ENCODE measurements at places on chromosomes 12 and 14.

DNA sequence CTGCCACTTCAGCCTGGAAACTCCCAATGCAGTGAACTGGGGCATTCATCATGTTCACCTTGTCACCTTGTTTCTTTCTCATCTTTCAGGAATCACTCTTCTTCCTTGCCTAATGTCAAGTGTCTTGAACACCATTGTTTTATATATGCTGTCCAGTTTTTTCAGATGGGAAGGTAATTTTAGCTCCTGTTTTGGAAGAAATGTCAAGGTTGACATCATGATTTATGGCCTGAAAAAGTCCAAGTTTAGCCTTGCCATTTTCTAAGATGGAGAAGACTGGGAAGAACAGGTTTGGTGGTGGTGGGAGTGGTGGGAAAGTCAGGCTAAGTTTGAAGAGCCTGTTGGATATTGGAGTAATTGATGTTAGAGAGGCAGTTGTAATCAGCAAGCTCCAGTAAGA, 54.0 kb downstream of the ADCK1 start:
- DNase-seq = no peak

GRCh38 chr12:129614221-129614885, 289.5 kb downstream of the TMEM132D start:
- no peak for DNase-seq

DNA sequence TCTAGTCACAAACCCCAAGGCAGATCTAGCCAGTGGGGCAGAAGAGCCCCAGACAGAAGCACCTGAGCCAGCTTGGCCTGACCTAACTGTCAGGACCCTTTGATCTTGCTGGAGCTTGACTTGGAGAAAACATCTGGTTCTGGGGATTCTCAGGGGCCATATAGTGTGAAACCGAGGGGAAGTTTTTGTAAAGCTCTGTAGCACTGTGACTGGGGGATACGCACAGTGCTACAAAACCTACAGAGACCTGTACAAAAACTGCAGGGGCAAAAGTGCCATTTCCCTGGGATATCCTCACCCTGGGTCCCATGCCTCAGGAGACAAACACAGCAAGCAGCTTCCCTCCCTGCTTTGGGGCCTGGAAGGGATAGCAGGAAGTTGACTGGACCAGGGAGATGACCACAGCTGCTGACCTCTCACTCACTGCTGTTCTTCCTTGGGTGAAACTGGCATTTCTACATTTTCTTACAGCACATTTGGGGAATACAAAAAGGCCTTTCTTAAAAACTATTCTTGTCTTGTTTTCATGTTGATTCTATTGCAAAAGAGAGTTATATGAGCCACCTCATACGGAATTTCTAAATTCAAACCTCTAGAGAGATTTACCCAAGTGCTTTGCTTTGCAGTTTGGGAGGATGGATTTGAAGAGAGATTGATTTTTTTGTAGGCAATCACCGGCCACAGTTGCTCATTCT, 140.0 kb downstream of the DAD1 start:
- DNase-seq = no peak

DNA sequence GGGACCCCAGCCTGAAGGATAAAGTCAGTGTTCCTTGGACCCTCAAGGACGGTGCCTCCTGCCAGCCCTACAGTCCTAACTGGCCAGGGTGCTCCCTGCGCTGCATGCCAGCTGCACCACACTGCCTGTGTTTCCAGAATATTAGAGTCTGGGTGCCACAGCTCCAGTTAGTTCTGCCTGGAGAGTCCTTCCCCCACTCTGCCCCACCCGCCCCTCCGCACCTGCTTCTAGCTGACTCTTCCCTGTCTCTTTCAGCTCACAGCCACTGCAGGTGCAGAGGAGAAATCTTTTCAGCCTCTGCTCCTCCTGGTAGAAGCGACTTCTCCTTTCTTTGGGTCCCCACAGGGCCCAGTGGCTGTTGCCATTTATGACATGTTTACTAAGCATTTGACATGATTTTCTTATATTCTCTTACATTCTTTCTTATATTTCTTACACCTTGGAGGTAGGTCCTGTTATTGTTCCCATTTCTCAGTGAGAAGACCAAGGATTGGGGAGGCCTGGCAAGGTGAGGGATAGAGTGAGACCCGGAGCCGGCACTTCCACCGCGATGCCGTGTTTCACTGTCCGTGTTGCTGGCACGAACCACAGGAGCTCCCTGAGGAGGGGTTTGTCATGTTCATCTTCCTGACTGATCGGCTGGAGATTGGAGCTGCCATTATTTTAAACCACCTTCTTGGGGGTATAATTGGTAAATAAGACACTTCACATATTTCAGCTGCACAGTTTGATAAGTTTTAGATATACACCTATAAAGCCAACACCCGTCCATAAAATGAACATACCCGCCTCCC, 29.4 kb downstream of the SYNE3 start:
- DNase-seq = no peak

DNA sequence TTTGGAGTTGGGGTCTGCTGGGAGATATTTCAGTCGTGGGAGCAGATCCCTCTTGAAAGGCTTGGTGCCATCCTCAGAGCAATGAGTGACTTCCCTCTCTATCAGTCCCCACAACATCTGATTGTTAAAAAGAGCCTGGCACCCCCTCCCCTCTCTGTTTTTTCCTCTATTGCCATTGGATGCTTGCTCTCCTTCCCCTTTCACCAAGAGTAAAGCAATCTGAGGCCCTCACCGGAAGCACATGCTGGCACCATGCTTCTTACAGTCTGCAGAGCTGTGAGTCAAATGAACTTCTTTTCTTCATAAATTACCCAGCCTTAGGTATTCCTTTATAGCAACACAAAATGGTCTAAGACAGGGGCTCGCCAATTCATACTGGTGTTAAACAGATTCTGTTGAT, 99.1 kb upstream of the CCND2 start:
- DNase-seq = no peak

GRCh38 chr12:95942101-95942523, 302 bp downstream of the CCDC38 start:
- DNase-seq = peak; percentile 19

- no peak for DNase-seq
Observed at GRCh38 chr12:30323008-30323407, 372.7 kb downstream of the IPO8 start.

DNA sequence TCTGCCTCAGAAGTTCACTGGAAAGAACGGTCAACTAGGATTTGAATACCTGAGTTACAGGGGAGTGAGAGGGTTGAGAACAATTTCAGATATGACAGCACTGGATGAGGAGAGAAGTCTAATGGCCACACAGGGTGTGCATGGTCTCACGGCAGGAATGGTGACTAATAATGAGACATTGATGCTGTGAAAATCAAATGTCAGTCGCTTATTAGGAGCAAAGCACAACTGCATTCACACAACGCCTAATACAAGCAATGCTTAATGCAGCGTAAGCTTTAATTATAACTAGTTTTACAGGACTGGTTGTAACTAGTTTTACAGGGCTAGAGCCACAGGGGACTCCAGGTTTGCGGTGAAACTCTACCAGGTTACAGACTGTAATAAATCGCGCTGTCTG, 23.4 kb upstream of the PRIMA1 start:
- DNase-seq = no peak

- DNase-seq = no peak
Observed at GRCh38 chr12:124739953-124740561, 123.6 kb downstream of the SCARB1 start.

DNA sequence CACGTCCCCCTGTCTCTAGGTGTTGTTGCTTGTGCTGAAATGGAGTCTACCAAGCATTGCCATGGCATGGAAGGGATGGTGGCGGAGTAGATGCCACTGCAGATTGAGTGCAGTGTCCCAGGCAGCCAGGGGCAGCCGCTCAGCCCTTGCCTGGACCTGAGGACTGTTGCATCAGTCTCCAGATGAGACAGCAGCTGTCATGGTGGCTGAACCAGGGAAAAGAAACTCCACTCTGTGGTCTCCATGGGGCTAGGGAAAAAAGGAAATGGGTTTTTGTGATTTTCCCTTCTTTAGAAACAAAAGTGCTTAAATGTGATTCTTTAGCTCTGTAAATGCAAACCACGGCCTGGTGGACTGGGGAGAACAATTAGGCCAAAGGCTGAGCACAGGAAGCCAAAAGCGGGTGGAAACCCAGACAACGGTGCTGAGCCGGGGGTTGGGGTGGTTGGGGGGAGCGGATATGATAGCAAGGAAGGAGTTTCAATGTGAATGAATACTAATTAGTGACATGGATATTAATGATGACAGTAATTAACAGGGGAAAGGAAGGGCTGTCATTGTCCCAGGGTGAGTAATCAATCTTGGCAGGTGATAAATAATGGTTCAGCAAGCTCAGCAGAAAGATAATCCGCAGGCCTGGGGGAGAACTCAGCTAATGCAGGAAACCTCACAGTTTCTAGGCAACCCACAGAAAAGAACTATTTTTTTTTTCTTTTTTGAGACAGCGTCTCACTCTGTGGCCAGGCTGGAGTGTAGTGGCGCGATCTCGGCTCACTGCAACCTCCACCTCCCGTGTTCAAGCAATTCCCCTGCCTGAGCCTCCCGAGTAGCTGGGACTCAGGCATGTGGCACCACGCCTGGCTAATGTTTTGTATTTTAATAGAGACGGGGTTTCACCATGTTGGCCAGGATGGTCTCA, 442.6 kb downstream of the DPF3 start:
- peak; percentile 73 for DNase-seq

DNA sequence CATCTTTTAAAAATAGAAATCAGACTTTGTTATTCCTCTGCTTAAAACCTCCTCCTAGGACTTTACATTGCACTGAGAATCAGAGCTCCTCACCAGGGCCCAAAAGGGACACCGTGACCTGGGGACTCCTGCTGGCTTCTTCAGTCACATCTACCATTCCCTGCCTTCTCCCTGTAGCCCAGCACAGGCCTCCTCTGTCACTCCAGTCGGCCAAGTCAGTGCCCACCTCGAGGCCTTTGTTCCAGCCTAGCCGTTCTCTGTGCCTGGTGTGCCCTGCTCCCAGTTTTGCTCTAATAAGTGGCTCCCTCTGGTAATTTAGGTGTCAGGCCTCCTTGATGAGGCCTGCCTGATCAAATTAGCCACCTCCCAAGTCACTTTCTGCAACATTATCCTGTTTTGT, 27.4 kb downstream of the CRADD start:
- no peak for DNase-seq

GRCh38 chr12:120457133-120457532, 10.9 kb downstream of the GATC start:
- DNase-seq = no peak

DNA sequence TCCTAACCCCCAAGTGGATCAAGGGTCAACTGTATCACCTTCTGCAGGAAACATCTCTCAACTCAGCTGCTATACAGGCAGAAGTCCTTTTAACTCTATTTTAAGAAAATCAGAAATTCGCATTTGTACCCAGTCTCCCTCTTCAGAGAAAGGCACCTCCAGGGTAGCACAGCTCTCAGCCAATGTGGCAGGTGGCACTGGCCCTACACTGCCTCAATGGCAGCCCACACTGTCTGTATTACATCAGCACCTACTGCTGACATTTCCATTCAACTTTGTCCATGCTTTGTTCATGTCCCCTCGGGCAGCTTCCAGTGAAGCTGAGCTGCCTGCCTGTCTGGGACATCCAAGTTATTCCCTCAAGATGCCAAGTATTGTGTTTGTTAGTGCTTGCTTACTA, 8.8 kb downstream of the SPTSSA start:
- no peak for DNase-seq

DNA sequence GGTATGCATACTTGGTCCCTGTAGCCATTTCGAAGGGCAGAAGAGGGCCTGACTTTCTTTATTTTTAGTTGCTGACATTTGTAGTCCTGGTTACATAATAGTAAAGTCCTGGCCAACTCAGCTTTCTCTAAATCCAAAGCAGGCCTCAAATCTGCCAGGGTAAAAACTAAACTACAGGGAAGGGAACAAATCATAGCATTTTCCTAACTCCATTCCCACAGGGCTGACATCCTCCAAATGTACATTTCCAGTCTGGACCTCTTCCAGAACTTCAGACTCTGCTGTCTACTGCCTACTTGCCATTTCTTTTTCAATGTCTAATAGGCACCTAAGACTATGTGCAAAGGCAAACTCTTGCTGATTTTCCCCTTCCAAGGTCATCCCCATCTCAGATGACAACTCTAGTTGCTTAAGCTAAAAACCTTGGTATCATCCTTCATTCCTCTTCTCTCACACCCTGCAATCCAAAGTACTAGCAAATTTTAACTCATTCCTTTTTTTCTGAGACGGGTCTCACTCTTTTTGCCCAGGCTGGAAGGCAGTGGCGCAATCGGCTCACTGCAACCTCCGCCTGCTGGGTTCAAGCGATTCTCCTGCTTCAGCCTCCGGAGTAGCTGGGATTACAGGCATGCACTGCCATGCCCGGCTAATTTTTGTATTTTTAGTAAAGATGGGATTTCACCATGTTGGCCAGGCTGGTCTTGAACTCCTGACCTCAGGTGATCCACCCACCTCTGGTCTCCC, 2.0 kb downstream of the DDIT3 start:
- no peak for DNase-seq

DNA sequence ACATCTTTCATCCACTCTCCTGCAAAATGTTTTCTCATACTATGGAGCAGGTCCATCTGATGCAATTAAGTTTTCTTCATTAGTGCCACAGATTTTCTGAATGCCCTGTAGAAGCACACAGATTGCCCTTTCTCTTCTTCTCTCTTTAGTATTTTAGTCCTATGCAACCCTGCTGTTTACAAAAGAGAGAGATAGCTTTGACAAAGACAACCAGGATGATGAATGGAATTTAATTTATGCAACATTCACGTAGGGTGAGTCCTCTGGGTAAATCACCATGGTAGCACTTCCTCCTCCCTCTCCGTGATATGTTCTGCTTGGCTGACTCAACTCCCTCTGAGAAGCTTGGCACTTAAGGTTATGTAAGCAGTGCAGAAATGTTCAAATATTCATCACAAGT, 400.9 kb upstream of the PDE3A start:
- no peak for DNase-seq

GRCh38 chr14:100120522-100121269, 38.7 kb downstream of the DEGS2 start:
- no peak for DNase-seq

DNA sequence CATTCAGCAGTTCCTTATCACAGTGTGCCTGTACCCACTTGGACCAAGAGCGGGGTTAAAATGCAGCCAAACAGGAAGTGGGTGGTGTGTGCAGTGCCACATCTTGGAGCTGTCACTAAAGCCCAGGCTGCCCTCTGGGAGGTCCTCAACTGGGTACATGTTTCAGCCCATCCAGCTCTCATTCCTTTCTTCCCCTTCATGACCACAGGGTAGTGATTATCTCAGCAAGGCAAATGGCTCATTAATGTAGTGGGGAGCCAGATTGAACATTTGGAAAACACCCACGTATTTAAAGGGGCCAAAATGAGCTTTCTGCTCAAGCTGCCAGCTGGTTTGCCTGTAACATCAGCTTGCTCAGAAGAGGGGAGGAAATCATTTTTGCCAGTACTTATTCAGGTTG, 210.8 kb upstream of the BTG1 start:
- no peak for DNase-seq

Data from activated CD4-positive, alpha-beta memory T cell treated with anti-CD3 and anti-CD28 coated beads, Interleukin-2, amount 10 ng/mL, durations not matched to agents 7 days and 5 days (primary cell).